ENCODE measurements at places on chromosomes 1 and 21. TPM values are rescaled to one million over a fixed set of nuclear protein-coding genes. Genes with fewer than 3 reads are reported as not detected.

APOBEC4 gene
- not detected for polyA plus RNA-seq

SLFNL1 gene
- polyA plus RNA-seq, result 0.19 TPM

AKR7A2 gene
- polyA plus RNA-seq, result 105 TPM

TMPRSS15 gene
- polyA plus RNA-seq, result 0.26 TPM

HMCN1 gene
- not detected for polyA plus RNA-seq

ZNF648 gene
- not detected for polyA plus RNA-seq

TMEM82 gene
- not detected for polyA plus RNA-seq

BTBD19 gene
- polyA plus RNA-seq, result 0.31 TPM

LRRC71 gene
- polyA plus RNA-seq, result not detected

DNA sequence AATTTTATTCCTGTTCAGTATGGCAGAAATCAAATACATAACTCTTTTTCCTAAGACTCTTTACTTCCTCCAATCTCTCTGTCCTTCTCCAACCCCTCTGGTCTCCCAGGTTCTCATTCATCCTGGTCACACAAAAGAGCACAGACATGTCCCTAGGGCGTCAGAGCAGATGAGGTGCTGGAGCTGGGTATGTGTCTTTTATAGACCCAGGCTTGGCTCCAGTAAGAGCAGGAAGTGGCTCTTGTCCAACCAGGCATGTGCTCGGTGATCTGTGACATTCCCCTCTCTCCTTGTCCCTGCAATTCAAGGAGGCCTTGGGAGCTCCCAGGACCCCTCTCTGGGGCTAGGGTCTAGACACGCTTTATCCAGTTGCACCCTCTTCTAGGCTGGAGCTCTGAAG, 18.0 kb upstream of the LCE2D start:
- no peaks in the 10 kb centered on the region for H3K4me1 ChIP-seq
- no peak for DNase-seq
- H3K4me3 ChIP-seq, result no peak overlapping the region
- no peaks in the 10 kb centered on the region for H3K36me3 ChIP-seq

- no peaks in the 10 kb centered on the region for H3K36me3 ChIP-seq
- no peaks in the 10 kb centered on the region for H3K4me1 ChIP-seq
- H3K4me3 ChIP-seq, result no peak overlapping the region
- H3K27me3 ChIP-seq, result peaks cover 44% of the 10 kb centered on the region
- no peak overlapping the region for H3K27ac ChIP-seq
Observed at GRCh38 chr1:38696371-38696770, 163.2 kb downstream of the RRAGC start.

DNA sequence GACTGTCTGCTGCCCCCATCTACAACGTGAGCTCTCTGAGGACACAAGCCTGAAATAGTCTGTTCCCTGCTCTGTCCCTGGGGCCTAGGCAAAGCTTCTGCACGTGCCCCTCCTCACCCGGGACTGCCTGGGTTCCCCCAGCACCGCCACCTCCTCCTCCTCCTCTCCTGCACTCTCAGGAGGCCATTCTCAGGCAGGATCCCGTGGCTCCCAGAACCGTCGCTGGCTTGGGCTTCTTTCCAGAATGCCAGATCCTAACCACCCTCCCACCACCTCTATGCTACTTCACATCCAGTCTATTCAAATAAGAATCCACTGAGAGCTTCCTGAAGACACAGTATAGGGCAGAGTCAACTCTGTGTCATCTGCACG, 11.2 kb downstream of the NPHP4 start:
- peak overlapping the region; percentile 44 for H3K4me3 ChIP-seq
- no peak for DNase-seq
- peaks cover 5% of the 10 kb centered on the region for H3K36me3 ChIP-seq
- H3K27me3 ChIP-seq, result no peaks in the 10 kb centered on the region

GRCh38 chr1:153367090-153367489, 8.3 kb downstream of the S100A12 start:
- no peak overlapping the region for H3K27ac ChIP-seq
- H3K4me3 ChIP-seq, result no peak overlapping the region
- H3K36me3 ChIP-seq, result no peaks in the 10 kb centered on the region
- H3K27me3 ChIP-seq, result peaks cover 59% of the 10 kb centered on the region
- DNase-seq, result no peak

- H3K36me3 ChIP-seq, result no peaks in the 10 kb centered on the region
- H3K4me3 ChIP-seq, result peak overlapping the region; percentile 91
- H3K4me1 ChIP-seq, result peaks cover 13% of the 10 kb centered on the region
Observed at GRCh38 chr1:1407636-1408318, 684 bp upstream of the MRPL20 start.

- no peak for DNase-seq
- no peaks in the 10 kb centered on the region for H3K4me1 ChIP-seq
- H3K36me3 ChIP-seq, result no peaks in the 10 kb centered on the region
- no peaks in the 10 kb centered on the region for H3K27me3 ChIP-seq
Observed at GRCh38 chr1:163168053-163168452, 34.7 kb downstream of the RGS5 start.

DNA sequence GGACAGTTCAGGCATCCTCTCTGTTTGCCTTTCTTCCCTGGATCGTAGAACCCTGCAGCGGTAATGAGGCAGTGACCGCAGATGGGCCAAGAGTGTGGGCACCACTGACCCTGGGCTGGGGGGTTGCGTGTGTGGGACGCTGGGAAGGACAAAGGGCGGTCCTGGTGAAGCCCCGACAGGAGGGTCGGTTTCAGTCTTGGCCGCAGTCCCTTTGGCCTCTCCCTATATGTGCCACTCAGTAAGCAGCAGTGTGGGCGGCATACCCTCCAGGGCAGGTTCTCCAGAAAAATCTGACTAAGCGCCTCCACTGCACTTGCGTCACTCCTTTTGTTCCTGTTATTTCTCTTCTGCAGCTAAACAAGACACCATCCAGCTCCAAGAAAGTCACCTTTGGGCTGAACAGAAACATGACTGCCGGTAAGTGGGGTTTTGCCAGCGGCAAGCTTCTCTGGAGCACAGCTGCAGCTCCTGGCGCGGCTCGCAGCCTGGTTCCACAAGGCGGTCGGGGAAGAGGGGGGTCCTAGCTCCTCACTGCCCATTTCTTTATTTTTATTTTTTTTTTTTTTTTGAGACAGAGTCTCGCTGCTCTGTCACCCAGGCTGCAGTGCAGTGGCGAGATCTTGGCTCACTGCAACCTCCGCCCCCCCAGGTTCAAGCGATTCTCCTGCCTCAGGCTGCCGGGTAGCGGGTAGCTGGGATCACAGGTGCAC, 27.7 kb upstream of the PDXK start:
- H3K4me3 ChIP-seq, result no peak overlapping the region
- H3K36me3 ChIP-seq, result peaks cover 16% of the 10 kb centered on the region
- H3K27ac ChIP-seq, result no peak overlapping the region
- DNase-seq, result no peak

GRCh38 chr1:173039626-173040025, 11.1 kb downstream of the TNFSF18 start:
- peaks cover 4% of the 10 kb centered on the region for H3K4me1 ChIP-seq
- no peak overlapping the region for H3K4me3 ChIP-seq
- H3K36me3 ChIP-seq, result no peaks in the 10 kb centered on the region

DNA sequence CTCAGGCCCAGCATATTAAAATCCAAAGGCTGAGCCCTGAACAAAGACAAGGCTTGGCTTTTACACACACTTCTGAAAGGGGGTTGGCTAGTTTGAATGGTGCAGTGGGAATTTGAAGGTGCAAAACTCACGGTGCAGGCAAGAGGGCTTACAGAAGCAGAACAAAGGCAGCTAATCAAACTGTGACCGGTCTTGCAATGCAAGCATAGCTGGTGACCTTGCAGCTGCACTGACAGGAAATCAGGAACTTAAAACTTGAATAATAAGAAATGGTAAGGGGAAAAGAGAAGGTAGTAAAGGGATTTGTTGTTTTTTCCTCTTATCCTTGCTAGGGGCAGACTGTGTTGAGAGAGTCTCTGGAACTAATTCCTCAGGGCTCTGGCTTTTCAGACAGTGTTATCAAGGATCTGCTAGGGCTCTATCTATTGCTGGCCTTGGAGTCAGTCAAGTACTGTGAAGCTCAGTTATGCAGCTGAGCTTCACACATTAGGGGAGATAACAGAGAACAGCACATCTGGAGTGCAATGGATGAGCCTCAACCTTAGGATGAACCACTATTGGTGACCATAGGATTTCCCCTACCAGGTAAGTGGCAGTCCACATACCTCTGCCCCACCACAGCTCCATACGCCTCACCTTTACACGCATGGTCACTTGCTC, 97.6 kb downstream of the PPIAL4G start:
- H3K36me3 ChIP-seq, result no peaks in the 10 kb centered on the region
- peak overlapping the region; percentile 90 for H3K27ac ChIP-seq
- H3K4me3 ChIP-seq, result no peak overlapping the region
- DNase-seq, result peak; percentile 31
- H3K4me1 ChIP-seq, result peaks cover 50% of the 10 kb centered on the region

- H3K27me3 ChIP-seq, result peaks cover 15% of the 10 kb centered on the region
- no peaks in the 10 kb centered on the region for H3K36me3 ChIP-seq
- no peak overlapping the region for H3K27ac ChIP-seq
- no peaks in the 10 kb centered on the region for H3K4me1 ChIP-seq
Observed at GRCh38 chr21:35329940-35330660, 281.0 kb upstream of the RUNX1 start.

DNA sequence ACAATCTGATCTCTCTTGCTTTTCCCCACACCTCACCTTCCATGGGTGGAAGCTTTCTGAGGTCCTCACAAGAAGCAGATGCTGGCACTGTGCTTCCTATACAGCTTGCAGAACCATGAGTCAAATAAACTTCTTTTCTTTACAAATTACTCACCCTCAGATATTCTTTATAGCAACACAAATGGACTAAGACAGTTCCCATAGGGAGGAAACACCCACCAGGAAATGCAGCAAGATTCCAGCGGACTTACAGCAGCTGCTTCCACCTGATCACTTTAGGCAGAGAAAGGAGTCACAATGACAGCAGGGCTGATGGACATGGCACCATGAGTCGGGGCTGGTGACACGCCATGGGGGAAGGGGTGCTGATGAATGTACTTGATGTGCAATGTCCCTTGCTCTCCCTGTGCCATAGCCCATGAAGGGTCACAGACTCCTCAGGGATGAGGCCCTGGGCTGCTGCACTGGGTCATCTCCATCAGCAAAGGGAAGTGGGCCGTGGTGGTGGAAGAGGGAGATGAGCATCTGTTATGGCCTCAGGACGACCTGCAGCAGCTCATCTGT, 53.9 kb downstream of the PRSS38 start:
- no peak for DNase-seq
- H3K27ac ChIP-seq, result no peak overlapping the region
- H3K4me1 ChIP-seq, result no peaks in the 10 kb centered on the region
- peaks cover 60% of the 10 kb centered on the region for H3K27me3 ChIP-seq
- no peak overlapping the region for H3K4me3 ChIP-seq

DNA sequence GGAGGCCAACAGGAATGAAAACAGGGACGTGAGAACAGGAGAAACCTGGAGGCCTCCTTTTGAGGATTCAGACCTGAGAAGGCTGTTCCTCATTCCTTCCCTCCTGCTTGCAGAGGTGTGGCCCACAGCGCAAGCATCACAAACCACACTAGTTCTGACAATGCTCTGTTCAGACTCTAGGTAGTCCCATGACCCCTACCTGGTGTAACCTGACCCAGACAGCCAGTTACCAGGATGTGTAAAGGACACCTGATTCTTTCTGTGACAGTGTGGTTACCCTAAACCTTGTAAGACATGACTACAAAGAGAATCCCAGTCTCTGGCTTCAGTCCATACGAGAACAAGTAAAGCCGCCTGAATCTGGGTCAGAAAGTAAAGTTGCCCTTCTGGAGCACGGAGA, 3.2 kb downstream of the MECR start:
- no peak overlapping the region for H3K27ac ChIP-seq
- DNase-seq, result no peak
- no peaks in the 10 kb centered on the region for H3K27me3 ChIP-seq
- H3K36me3 ChIP-seq, result no peaks in the 10 kb centered on the region
- H3K4me3 ChIP-seq, result no peak overlapping the region

DNA sequence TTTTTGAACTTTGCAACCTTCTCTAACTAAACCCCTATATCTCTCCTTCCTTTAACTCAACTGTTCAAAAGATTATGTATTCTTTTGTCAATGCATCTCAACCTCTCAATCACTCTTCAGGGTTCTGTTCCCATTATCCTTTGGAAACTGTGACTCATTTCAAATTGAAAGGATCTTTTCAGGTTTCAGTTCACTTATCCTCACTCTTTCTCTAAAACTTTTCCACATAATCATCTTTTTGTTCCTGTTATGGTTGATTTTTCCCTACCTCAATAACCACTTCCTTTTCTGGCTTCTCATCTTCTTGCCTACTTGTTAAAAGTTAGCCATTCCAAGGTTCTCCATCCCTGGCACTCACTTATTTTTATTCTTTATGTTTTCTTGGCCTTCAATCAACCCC, 56.2 kb upstream of the NUF2 start:
- no peaks in the 10 kb centered on the region for H3K27me3 ChIP-seq

- H3K4me3 ChIP-seq, result no peak overlapping the region
- H3K27ac ChIP-seq, result no peak overlapping the region
- DNase-seq, result no peak
- peaks cover 12% of the 10 kb centered on the region for H3K27me3 ChIP-seq
- no peaks in the 10 kb centered on the region for H3K36me3 ChIP-seq
- H3K4me1 ChIP-seq, result no peaks in the 10 kb centered on the region
Observed at GRCh38 chr1:31523012-31523411, 53.3 kb upstream of the TINAGL1 start.

GRCh38 chr1:151993084-151993733, 450 bp downstream of the S100A10 start:
- peaks cover 4% of the 10 kb centered on the region for H3K27me3 ChIP-seq
- H3K27ac ChIP-seq, result peak overlapping the region; percentile 93
- H3K4me3 ChIP-seq, result peak overlapping the region; percentile 96
- H3K36me3 ChIP-seq, result no peaks in the 10 kb centered on the region
- peaks cover 14% of the 10 kb centered on the region for H3K4me1 ChIP-seq
- peak; percentile 20 for DNase-seq

GRCh38 chr1:205357567-205357966, 845 bp upstream of the KLHDC8A start:
- no peak for DNase-seq
- no peaks in the 10 kb centered on the region for H3K36me3 ChIP-seq

DNA sequence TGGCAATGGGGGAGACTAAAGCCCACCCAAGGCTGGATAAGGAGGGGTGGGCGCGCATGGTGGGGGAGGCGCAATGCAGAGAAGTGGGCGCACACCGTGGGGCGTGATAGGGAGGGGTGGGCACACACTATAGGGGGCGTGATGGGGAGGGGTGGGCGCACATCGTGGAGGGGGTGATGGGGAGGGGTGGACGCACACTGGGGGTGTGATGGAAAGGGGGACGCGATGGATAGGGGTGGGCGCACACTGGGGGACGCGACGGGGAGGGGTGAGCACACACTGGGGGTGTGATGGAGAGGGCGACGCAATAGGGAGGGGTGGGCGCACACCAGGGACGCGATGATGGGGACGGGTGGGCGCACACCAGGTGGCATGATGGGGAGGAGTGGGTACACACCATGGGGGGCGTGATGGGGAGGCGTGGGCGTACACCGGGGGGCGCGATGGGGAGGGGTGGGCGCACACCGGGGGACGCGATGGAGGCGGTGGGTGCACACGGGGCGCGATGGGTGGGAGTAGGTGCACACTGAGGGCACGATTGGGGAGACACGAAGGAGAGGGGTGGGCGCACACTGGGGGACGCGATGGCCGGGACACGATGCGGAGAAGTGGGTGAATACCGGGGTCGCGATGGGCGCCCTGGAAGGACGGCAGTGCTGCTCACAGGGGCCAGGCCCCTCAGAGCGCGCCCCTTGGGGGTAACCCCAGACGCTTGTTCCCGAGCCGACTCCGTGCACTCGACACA, 929 bp downstream of the SUMO3 start:
- no peaks in the 10 kb centered on the region for H3K27me3 ChIP-seq
- no peak for DNase-seq
- peak overlapping the region; percentile 45 for H3K27ac ChIP-seq
- peak overlapping the region; percentile 79 for H3K4me3 ChIP-seq
- H3K4me1 ChIP-seq, result peaks cover 22% of the 10 kb centered on the region

GRCh38 chr1:17653728-17654351, 101.3 kb upstream of the ACTL8 start:
- no peak overlapping the region for H3K4me3 ChIP-seq
- no peak overlapping the region for H3K27ac ChIP-seq
- H3K27me3 ChIP-seq, result no peaks in the 10 kb centered on the region
- peak; percentile 5 for DNase-seq

All from naive B cell (primary cell).